ENCODE measurements at places on chromosomes 11 and 22.

DNA sequence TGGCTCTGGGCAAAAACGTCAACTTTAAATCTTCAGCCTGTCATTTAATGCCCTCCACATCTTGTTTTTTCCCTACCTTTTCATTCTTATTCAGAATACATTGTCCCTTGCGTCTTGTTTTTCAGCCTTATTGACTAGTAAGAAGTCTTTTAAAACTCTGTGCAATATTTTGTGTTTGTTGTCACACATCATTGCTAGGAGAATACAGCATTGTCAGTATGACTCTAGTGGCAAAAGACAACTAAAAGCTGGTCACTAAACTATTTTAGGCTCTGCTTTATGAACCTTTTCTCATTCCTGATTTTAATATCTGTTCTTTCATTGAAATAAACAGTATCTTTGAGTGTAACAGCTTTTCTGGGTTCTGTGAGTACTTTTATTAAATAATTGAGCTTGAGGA, 447.8 kb upstream of the CCDC179 start:
- no peak for DNase-seq

DNA sequence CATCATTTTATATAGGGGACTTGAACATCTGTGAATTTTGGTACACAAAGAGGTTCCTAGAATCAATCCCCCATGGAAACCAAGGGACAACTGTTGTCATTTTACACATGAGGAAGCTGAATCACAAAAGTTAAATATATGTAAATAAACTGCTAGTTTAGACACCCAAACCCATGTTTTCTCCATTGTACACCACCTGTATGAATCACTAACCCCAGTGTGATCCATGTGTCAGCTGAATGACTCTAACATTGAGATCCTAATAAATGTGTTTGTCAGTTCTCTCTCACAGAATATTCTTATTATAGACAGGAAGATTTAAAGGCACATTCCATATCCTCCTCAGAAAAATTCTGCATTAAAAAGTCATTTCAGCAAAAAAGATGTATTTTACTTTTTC, 83.3 kb downstream of the ATG16L2 start:
- no peak for DNase-seq

DNA sequence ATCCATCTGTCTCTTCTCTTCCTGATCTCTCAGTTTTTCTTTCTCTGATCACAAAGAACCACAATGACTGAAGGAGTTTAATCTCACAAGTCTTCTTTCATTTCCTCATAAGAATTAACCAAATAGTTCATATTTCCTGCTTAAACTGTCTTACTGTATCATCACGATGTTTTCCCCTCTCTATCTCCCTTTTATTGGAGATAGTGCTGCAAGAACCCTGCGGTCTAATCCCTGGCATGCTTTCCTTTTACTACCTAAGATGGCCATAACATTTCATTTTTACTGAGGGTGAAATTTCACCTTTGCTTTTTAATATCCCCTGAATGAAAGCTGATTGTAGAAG, 28.9 kb downstream of the CARD18 start:
- no peak for DNase-seq

GRCh38 chr11:122158171-122158570, 42.2 kb upstream of the BLID start:
- no peak for DNase-seq

DNA sequence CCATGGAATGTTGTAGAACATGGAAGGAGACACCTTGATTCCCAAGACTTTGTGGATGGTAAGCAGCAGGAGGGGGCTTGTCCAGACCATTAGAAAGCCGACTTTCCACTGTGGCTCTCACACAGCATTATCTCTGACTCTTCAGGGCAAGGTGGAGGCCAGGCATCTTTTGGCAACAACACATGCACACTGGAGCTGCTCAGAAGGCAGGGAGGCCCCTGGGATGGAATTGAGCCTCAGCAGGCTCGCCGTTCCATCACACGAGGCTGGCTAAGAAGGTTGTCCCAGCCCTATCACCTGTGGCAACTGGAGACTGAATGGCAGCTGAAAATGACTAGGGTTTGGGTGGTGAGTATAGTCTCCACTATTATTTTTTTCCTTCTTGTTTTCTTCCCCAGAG, 76.3 kb upstream of the TMEM45B start:
- no peak for DNase-seq

DNA sequence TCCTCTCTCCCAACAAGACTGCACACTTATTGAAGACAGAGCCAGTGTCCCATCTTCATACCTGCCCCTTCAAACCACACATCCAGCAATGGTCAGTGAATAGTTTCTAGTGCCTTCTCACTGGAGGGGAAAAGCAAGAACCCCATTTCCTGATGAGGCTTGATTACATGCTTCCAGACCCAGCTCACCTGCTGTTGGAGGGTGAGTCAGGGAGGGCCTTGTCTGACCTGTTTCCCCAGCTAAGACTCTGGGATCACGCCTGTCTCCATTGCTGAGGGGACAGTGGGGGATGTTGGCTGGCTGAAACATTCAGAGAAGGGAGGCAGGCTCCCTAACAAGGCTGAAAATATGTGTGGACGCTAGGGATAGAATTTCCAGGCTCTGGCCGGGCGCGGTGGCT, 27.5 kb upstream of the ZDHHC13 start:
- no peak for DNase-seq

DNA sequence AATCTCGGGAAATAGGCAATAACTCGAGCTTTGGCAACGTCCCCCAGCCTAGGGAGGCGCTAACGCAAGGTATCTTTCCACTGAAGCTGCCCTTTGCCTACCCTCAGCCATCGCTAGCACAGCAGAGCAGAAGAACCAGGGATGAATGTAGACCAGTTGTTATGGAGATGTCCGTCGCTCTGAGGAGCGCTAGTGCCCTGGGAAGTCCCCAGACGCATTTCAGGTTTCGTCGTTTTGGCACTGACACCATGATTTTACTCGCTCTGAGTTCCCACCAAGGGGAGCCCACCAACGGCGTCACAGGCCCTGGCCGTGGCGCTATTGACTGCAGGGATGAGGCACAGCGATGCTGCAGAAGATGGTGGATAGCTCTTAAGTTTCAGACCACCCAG, 22.7 kb upstream of the BDNF start:
- no peak for DNase-seq

DNA sequence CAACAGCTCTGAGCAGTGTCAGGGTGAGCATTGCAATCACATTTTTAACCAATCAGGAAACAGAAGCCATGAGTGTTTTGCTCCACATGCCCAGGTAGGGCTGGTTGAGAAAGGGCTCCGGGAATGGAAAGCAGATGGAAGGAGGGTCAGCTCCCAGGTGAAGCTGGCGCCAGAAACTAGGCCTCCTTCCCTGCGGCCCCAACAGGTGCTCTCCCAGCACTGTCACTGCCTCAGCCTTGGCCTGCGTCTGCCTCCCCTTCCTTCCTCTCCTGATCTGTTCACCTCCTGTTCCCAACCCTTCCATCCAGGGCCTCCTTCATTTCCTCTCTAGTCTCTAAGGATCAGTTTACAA, 4.6 kb upstream of the VSIG10L2 start:
- no peak for DNase-seq

- no peak for DNase-seq
These were observed 111.8 kb downstream of the OSBP2 start for GRCh38 chr22:30806391-30806861.

DNA sequence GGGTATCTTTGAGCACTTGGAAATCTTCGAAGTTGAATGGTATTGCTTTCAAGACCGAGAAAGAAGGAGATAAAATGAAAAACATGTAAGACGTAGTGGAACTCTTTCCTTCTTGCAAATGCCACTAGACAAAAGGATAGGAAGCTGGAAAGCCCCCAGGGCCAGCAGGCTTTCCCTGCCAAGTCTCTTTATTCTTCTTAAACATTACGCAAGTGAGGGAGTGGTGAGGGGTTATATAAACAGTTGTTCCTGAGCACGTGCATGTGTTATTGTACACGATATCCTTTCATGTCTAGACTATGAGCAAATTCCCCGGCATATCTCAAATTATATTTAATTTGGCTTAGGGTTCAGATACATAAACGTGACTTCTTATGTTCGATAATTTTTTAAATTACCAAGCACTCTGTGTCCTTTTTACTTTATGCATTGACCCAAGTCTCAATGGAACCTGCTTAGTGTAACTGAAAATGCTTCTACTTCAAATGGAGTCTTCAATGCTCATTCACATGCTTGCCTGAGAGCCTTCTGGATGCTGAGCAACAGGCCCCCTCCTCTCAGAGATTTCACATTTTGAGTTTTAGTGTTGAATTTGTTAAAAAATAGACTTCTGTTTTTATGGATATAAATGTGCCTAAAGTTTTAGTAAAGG, 59.0 kb downstream of the PPP2R1B start:
- DNase-seq, result no peak

- no peak for DNase-seq
These were observed 34.0 kb downstream of the ALG9 start for GRCh38 chr11:111837366-111837891.

- no peak for DNase-seq
These were observed 52.7 kb downstream of the PHF21B start for GRCh38 chr22:44956840-44957767.

DNA sequence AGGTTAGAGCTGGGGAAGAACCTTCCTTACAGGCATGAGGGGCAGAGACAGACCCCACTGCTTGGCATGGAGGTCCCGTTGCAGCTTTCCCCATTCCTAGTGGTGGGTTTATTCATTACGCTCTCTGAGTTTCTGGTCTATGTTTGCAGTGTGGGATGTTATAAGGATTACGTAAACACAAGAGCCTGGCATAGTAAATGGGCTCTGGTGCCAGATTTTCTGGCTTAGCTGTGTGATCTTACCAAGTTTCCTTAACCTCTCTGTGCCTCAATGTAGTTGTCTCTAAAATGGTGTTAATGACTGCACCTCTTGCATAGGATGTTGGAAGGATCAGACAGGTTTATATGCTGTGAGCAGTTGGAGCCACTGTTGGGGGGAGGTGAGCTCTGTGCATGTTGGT, 15.1 kb downstream of the DTX4 start:
- no peak for DNase-seq

DNA sequence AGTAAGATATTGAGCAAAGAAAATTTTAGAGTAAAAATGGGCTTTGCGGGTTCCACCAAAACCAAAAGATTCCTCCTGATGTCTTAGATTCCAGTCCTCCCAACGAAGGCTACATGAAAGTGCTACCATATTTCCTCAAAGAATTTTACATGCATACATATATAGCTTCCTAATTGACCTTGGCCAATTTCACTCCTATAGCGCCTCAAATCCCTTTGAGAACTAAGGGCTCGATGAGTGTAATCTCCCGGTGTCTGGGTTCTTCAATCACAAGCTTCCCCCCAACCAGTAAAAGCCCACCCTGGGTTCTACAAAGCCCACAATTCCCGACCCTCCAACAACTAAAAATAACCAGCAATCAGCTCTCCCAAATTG, 1.2 kb downstream of the SIK3 start:
- DNase-seq, result no peak

GRCh38 chr11:118622376-118623268, 15.2 kb downstream of the PHLDB1 start:
- no peak for DNase-seq

Data from frontal cortex (tissue), 4 donors.